ENCODE measurements at places on chromosomes 1 and 21.
A peak's percentile ranks its signal among the peaks of the same experiment; 100 is the strongest.

DNA sequence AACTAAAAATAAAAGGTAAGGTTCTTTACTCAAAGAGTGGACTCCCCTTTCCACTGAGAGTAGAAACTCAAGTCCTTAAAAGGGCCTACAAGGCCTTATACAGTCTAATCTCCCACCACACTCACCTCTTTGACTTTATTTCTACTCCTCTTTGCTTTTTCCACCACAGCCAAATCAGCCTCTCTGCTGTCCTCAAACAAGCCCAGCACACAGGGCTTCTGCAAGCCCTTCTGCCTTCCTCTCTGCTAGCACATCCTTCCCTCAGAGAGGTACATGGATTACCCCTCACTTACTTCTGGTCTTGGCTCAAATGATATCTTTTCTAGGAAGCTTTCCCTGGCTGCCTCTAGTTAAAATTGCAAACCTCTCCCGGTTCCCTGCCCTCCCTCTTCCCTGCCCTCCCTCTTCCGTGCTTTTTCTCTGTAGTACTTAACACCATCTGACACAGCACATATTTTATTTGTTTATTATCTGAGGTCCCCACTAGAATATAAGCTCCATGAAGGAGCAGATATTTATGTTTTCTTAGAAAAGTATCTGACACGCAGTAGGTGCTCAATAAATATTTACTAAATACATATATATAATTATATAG, 1.7 kb downstream of the LYST start:
- DNase-seq: no peak

GRCh38 chr1:25954282-25954938, 43.5 kb downstream of the PAFAH2 start:
- DNase-seq: no peak

DNA sequence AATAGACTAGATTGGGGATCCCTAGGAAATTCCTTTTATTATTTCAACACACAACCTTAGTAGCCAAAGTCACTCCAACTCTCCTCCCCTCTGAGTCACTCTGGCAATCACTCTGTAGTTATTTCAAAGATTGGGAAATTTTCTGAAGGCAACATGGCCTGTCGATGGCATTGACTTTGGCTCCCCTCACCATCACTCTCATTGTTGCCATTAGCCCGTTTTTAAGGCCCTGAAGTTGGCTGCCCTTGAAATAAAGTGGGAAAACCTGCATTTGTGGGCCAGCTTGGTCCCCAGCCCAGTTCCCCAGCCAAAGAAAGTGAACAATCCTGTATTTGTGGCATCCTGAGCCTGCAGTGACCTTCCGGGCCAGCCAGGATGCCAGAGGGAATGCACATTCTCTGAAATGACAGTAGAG, 52.5 kb downstream of the CDC7 start:
- no peak for DNase-seq

DNA sequence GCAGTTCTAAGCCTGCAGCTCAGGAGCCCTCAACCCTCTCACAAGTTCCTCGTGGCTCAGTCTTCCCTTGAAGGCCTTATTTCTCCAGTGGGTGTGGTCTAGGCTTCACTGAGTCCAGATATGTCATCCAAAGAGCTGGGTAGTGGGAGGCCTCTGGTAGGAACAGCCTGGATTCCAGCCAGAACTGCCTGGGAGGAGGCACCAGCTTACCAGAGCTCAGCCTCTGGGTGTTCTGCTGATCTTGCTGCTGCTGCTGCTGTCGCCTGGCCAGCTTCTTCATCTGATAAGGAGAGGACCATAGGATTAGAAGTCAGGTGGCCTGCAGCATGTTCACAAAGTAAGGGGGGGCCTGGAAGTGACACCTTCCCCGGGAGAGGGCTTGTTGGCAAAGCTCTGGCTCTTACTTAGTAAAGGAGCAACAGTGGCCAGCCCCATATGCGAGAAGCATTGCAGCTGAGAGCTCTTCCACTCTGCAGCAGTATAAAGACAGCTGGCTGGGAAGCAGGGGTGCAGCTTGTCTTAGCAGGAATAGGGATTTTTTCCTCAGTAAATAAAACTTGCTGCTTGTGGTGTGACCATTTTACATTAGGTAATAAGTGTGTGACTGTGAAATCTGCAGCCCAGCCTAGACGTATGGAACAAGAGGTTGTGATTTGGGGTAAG, 148.5 kb downstream of the LMX1A start:
- no peak for DNase-seq

GRCh38 chr1:35706846-35707600, 11.7 kb downstream of the C1orf216 start:
- DNase-seq: peak; percentile 25

DNA sequence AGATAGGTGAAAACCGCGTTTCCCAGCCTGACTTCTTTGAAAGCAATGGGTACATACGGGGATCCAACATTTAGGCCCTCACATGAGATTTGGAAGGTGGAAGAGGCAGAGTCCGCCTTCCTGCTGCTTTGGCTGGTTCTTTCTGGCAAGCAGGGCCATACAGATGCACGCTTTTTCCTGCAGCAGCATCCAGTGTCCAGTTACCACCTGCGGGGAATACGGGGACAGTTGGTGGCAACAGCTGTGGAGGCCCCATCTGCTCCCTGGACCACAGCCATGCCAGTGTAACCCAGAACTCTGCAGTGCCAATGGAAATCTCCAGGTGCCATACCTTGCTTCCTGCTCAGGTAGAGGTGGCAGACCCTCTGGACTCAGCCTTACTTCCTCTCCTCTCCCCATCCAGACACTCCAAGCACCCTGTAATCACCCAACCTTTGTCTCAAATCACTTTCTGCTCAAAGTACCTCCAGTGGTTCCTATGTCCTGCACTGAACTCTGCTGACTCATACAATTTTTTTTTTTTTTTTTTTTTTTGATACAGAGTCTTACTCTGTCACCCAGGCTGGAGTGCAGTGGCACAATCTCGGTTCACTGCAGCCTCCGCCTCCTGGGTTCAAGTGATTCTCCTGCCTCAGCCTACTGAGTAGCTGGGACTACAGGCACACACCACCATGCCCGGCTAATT, 68.3 kb downstream of the SLC16A1 start:
- no peak for DNase-seq

- DNase-seq: no peak
Measured at GRCh38 chr1:29703596-29704370, 467.5 kb downstream of the PTPRU start.

GRCh38 chr1:244100276-244100675, 49.2 kb downstream of the ZBTB18 start:
- no peak for DNase-seq

GRCh38 chr21:32393677-32394001, 827 bp upstream of the URB1 start:
- DNase-seq: no peak

DNA sequence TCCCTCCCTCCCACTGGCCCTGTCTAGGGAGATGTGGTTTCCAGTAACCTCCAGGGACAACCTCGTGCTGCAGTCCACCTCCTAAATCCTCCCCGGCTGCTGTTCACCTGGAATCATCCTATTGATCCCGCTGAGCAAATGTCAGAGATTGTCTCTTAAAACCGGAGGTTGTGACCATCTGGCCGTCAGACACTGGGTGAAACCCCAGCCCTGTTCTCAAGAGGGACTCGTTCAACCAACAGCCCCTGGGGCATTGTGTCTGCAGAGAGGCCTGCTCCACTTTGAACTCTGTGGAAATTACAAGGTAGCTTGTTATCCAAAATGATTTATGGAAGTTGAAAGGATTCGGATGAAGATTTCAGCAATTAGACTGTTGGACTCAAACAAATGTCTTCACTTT, 498.0 kb downstream of the MATN1 start:
- no peak for DNase-seq

- DNase-seq: no peak
Measured at GRCh38 chr1:160671603-160672517, 25.0 kb upstream of the SLAMF1 start.

DNA sequence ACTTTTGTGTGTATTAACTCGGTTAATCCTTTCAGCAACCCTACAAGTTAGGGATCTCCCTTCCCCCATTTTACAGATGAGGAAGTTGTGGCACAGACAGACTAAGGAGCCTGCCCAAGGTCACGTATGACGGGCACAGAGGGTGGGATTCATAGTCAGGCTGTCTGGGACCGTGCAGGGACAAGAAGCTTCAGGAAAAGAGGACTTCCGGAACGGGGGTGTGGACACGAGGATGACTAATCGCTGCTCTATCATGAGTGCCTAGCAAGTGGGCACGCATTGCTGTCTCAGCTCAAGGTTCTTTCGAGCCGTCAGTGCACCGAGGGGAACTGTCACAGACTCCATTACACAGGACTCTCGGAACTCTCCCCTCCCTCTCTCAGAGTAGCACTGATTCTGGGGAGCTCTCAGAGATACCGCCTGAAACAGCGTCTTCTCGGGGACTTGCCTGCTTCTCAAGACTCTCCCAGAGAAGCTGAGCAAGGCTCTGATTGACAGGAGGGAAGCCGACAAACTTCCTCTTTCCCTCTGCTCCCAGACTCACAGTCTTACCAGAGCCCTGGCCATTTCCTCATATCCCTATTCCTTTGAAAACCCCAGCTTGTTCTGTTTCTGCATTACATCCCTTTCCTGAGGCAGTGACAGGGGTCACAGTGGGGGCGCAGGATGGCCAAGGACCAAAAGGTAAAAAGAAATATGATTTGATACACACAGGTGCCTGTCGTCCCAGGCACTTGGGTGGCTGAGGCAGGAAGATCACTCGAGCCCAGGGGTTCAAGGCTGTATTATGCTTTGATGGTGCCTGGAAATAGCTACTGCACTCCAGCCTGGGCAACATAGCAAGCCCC, 14.4 kb downstream of the FHAD1 start:
- peak; percentile 84 for DNase-seq

DNA sequence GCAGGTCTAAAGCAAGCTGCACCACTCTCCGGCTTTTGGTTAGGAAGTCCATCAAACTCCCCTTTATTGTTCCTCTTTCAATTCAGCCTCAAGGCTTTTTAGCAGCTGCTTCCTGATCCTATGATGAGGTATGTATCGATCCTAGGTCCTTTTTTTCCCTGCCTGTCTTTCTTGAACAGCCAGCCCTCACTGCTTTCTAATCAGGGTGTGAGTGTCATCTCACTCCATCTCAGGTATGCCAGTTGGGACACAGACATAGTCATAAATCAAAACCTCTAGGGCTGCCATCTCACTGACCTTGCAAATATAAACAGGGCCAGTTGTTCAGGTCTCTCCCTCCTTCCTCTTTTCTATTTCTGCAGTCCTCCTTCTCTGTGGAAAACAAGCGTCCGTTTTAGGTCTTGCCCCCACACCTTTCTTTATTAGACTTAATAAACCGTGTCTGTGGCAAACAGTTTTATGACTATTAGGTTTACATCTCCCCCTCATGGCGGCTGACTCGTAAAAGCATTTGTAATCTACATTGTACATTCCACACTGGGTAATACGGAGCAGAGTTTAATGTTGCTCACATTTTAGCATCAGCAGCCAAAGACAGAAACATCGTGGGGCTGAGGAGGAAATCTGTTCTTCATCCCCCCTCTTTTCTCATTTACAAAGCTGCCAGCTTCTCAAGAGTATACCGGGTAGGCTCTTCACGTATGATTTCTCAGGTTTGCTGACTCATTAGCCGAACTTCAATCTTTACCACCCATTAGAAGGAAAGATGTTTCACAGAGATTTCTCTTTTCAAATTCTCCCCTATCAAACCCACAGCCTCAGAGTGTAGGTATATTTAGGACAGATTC, 11.6 kb downstream of the STYXL2 start:
- DNase-seq: no peak

DNA sequence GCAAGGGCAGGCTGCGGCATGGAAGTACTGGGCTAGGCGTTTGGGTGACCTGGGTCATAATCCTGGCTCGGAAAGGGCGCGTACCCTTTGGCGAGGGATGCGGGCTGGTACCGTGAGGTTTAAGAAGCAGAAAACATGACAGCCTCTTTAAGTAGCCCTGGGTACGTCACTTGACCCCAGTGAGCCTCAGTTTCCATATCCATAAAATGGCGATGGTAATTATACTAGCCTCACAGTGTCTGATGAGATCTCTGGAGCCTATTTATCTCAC, 700 bp downstream of the PIGV start:
- DNase-seq: no peak

DNA sequence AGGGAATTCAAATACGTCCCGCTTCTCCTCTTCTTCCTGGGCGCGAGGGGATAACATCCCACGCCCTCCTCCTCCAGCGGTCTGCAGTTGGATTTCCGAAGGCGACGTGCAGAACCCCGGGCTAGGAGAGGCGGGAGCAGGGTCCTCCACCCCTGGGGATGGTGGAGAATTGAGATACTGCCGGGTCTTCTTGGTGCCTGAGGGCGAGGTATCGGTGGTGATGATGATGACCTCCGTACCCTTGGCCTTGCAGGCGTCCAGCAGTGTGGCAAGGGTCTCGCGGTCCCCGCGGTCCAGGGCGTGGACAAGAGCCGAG, 3.2 kb upstream of the LIX1L start:
- no peak for DNase-seq

DNA sequence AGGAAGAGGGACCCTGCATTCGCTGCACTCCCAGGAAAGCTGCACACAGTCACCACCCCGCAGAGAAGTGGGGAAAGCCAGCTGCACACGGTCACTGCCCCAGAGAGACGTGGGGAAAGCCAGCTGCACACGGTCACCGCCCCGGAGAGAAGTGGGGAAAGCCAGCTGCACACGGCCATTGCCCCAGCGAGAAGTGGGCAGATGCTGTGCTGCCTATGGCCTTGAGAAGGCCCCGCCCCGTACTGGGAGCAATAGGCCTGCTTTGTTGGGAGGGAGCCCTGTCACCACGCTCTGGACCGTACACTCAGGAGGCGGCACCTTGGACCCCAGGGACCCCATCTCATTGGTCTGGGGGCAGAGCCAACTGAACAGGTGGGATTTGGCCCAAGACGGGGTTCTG, 4.3 kb upstream of the GPR153 start:
- no peak for DNase-seq

DNA sequence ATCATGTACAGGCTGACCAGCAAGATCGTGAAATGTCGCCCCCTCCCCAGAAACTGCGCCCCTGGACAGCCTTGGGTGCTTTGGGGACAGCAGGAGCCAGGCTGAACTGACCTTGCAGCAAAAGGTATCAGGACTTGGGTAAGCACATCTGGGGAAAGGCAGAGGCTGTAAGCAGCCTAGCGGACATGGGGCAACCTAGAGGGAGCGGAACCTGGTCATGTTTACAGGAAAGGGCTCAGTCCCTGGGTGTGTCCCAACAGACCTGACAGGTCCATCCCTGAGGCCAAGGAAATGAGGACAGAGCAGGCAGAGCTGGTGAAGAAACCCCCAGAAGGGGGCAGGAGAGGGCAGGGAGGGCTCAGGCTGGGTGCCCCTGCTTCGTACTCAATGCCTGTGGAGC, 3.1 kb upstream of the S100A8 start:
- DNase-seq: no peak

DNA sequence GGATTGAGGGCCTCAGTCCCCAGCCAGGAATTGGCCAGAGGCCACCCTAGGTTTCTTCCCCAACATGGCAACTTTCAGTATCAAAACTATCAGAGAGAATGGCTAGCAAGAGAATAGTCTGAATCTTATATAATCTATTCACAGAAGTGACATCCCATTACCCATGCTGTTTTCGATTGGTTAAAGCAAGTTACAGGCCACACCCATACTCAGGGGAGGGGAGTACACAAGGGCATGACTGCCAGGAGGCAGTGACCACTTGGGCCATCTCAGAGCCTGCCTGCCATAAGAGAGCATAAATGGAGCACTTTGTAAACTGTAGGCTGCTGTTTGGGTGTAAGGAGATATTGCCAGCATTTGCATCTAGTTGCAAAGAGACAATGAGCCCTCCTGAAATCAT, 65.4 kb downstream of the FAM163A start:
- no peak for DNase-seq

Data from CD4-positive, alpha-beta T cell treated with Interleukin-15 for 1 hour (primary cell).